ENCODE measurements at places on chromosomes 2 and 18.

- DNase-seq = no peak
These were observed 75.9 kb downstream of the ACSL3 start for GRCh38 chr2:222936705-222937104.

DNA sequence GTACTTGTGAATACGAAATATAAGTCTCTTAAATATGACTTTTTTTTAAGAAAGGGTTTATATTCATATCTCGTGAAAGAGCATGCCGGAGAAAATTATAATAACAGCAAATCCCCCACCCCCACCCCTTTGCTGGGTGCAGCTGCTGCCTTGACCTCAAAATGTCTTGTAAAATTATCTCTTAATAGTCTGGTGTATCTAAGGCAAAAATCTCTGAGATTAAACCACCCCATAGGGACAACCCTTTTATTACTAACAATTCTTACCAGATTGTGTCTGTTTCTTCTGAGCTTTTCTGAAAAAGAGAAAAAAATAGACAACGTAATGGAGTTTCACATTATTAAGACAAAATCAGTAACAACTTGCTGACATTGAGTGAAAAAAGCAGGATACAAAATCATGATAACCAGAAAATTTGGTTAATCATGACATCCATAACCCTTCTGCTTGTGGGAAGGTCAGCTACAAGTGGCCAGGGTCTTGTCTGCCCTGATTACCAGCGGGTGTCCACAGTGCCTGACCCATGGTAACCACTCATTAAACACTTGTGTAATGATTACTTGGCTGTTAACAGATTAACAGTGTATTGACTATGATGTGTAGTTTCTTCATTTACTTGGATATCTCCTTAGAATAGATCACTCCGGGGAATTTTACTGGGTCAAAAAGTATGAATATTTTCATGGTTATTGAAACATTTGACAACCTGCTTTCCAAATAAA is 1.5 kb downstream of the STRADB start:
- DNase-seq = no peak

GRCh38 chr2:68124321-68124720 is 33.4 kb upstream of the PNO1 start:
- DNase-seq = no peak

- peak; percentile 28 for DNase-seq
These were observed 124.7 kb upstream of the ZNF516 start for GRCh38 chr18:76619621-76620315.

GRCh38 chr2:152292991-152293390 is 42.0 kb upstream of the FMNL2 start:
- no peak for DNase-seq

- DNase-seq = no peak
These were observed 60.0 kb upstream of the EPAS1 start for GRCh38 chr2:46236876-46237859.

GRCh38 chr2:54041135-54041534 is 70.3 kb upstream of the PSME4 start:
- no peak for DNase-seq

DNA sequence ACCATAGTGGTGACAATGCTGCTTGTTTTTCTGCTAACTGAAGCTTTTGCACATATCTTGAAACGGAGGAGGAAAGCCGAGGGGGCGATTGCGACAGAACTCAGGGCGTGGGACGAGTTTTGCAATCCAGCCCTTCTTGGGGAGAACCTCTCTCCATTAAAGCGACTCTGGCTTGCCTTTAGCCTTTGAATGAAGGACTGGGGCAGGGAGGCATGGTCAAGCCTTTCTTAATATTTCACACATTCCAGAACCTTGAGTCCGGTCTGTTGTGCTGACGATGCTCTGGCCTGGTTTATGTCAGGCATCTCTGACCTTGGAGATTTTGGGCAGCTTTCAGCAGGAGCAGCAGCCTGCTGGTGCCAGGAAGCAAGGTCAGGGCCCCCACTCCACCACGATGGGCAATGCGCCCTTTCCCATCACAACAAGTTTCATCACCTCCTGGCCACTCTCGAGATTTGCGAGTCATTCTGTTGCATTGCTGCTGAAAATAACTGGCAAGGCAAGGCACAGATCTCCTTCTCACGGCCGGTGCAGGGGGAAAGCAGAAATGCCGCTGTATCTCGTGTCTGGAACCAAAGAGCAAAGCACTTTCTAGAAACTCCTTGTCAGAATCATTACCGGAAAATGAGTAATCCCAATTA is 10.8 kb downstream of the EMILIN2 start:
- DNase-seq = peak; percentile 51

DNA sequence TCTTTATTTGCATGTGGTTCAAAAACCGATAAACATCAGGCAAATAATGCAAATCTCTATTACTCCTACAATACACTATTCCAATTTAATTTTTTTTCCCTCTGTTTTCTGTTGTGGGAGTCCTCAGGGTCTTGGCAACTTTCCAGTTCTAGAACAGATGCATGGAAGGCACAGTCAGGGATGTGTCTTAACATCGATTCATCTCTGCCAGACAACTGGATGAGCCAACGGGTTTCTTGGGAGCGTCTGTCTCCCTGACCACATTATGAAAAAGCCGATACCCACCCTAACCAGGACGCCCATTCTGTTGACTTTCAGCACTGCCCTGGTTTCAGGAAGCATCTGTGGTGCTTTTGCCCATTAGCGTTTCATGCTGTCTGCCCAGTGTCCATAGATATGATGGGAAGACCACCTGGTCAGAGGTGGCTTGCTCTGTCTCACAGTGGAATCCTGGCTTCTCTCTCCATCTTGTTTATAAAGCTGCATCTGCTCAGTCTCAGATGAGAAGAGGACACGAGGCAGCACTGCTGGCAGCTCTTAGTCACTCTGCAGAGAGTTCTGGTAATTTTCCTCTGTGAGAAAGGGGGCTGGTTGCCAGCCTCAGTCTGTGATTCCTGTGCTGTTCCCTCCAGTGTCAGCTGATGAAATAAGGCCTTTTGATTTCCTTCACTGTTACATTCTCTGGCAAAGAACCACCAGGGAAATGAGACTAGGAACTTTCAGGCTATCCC is 57.9 kb upstream of the KCNE4 start:
- DNase-seq = peak; percentile 72

GRCh38 chr2:27967076-27967475 is 76.5 kb downstream of the BABAM2 start:
- DNase-seq = no peak

- DNase-seq = no peak
These were observed 4.2 kb downstream of the CLK1 start for GRCh38 chr2:200860092-200860795.

DNA sequence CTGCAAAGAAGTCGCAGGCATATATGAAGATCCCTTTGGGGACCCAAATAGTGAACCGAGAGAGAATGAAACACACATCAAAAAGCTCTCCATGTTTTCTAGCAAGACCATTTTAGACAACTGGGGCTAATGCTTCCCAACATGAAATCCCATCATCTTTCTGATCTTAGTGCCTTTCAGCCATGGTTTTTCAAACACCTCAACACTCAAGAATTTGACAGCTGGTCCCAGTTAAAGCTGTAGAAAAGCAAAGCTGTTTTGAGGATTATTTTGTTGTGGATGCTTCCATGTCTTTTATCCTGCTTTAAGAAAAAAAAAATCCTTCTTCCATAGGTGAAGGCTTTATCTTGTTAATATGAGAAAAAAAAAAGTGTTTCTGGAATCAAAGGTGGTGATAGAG is 259.1 kb downstream of the STK39 start:
- DNase-seq = no peak

DNA sequence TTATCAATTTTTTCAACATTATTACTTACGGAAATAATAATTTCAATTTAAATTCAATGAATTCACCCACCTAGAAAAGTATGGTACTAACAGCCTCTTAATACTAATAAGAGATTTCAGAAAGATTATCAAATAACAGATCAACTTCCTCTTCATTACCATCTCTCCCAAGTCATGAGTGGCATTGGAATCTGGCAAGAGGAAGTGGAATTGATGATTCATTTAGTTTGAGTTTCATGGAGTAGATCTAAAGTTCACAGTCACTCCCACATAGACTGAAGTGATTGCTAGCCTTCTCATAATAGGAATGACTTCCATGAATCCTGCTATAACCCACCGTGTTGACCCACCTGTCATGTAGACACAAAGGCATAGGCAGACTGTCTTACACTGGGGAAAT is 77.7 kb upstream of the WDR75 start:
- DNase-seq = no peak

GRCh38 chr2:135641156-135642068 is 100.2 kb upstream of the UBXN4 start:
- DNase-seq = no peak

All from thoracic aorta (tissue), 2 donors.